DMS79 treated with DMSO at 0.1 percent for 48 hours (cell line): ENCODE measurements at places on chromosomes 1 and 21.

DNA sequence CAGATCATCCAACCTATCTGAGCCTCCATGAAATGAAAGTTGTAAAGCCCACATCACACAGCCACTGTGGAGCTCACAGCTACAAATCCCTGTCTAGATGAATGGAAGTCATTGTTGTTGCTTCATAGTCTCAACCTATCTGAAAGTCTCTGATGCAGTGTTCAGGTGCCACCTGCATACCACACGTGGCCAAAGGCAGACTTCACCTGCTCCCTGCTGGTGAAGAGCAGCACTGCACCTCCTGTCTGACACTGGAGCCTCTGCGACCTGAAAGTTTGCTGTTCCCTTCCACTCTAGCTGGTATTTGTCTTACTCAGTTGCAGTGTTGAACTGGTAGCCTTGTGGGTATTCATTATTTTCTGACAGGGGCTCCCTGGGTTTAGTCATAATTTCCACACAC is 18.4 kb downstream of the LORICRIN start:
- no peak for DNase-seq

DNA sequence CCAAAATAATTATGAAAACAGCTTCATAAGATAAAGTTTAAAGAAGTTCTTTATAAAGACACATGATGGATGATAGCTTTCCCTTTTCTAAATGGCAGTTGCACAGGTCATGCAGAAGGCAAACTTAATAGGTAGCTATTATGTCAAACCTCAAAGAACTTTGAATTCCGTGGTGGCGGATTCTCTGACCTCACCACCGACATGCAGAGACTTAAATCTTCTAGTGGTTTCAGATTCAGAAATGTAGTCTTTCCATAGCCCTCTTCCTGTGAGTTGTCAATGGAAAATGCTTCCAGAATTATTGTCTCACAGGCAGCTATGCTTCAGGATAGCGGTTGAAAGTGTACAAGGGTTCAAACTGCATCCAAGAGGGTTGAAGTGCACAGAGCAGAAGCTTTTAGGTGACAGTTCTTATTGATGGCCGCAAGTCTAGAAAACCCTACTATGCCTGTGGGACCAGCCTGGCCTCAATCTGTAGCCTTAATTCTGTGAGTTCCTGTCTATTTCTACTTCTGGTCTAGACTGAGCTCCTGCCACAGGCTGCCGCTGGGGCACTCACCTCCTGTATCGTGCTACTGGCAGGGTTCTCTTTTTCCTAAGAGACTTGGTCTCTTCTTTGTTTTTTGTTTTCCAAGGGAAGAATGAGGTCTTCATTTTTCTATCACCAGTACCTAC is 117.0 kb upstream of the ERRFI1 start:
- no peak for DNase-seq

- no peak for DNase-seq
These were observed 61.4 kb downstream of the GORAB start for GRCh38 chr1:170593173-170594011.

DNA sequence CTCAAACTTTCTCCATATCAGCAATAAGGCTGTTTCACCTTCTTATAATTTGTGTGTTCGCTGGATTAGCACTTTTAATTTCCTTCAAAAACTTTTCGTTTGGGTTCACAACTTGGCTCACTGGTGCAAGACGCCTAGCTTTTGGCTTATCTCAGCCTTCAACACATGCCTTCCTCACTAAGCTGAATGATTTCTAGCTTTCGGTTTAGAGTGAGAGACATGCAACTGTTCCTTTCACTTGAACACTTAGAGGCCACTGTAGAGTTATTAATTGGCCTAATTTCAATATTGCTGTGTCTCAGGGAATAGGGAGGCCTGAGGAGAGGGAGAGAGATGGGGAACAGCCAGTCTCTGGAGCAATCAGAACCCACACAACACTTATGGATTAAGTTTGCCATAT is 41.2 kb upstream of the IFNLR1 start:
- DNase-seq = no peak

DNA sequence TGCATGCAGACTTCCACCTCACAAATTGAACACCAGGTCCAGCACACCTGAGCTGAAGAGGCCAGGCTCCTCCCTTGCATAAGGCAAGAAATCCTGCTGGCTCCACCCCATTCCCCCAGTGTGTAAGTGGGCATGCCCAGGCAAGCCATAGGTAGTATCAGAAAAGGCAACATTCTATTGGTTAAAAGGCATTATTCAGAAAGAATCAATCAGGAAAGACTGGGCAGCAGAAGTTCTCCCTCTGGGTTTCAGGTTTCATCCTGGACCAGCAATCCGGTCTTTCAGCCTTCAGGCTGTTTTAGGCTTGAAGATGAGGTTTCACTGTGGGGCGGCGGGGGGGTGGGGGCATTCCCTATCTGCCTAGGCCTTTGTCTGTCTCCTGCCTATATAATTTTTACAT is 42.0 kb upstream of the LHX8 start:
- DNase-seq = no peak

DNA sequence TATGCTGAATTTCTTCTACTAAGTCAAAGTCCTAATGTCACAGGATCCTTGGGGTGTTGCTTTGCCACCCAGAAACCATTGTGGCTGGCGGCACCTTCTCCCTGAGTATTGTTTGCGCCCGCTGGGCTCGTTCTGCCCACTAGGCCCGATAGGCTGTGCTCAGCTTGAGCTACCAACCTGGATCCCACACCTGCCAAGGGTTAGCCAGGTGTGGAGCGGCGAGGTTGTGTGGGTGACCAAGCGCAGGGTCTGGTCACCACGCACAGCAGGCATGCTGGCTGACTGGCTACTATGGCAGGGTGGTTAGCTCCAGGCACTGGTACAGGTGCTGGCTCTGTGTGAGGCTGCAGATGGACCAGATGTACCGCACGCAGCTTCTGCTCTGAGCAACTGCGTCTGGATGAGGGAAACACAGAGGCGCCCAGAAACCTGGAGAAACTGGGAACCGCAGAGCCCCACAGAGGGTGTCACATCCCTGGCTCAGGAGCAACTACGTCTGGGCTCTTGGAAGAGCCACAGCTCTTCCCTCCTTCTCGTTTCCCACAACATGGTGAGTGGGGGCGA is 50.3 kb upstream of the SCYL3 start:
- no peak for DNase-seq

- DNase-seq = no peak
These were observed 415.3 kb upstream of the C1orf87 start for GRCh38 chr1:60488847-60489246.
